ENCODE measurements at places on chromosomes 12 and 14.

- DNase-seq: no peak
These were observed 6.4 kb upstream of the ADSS1 start for GRCh38 chr14:104717646-104718045.

DNA sequence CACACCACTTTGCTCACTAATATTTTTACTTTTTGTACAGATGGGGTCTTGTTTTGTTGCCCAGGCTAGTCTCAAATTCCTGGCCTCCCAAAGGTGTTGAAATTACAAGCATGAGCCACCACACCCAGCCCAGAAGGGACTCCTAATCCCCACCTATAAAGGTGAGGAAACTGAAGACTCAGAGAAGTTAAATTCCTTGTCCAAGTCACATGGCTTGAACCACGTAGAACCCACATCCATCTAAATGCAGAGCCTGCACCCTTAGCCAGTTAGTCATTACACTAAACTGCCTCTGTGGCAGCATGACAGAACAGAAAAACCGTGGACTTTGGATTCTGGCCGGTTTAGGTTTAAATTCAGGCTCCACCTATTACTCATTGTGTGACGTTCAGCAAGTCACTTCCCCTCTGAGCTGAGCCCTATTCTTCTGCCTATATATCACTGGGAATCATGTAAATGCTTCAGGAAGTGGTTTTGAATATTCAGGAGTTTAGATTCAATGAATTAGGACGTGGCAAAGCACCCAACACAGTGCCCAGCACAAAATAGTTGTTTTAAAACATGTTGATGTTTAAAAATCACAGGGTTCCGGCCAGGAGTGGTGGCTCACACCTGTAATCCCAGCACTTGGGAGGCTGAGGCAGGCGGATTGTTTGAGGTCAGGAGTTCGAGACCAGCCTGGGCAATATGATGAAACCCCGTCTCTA lies 3.0 kb upstream of the CORO1C start:
- DNase-seq: no peak

GRCh38 chr14:71583705-71584104 lies 348.5 kb upstream of the RGS6 start:
- DNase-seq: no peak

DNA sequence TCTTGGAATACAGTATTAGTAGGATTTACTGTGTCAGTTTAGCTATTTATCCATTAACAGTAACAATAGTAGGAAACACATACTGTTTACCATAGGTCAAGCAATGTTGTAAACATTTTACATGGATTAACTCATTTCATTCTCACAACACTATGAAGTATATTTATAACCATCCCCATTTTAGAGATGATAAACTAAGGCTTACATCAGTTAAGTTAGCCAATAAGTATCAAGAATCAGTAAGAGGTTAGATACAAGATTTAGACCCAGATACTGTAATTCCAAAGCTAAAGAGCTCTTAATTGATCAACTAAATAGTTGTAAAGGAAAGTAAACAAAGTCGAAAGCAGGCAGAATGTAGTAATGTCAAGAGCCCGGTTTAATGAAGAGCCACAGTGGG lies 1.1 kb downstream of the SYNJ2BP start:
- no peak for DNase-seq

DNA sequence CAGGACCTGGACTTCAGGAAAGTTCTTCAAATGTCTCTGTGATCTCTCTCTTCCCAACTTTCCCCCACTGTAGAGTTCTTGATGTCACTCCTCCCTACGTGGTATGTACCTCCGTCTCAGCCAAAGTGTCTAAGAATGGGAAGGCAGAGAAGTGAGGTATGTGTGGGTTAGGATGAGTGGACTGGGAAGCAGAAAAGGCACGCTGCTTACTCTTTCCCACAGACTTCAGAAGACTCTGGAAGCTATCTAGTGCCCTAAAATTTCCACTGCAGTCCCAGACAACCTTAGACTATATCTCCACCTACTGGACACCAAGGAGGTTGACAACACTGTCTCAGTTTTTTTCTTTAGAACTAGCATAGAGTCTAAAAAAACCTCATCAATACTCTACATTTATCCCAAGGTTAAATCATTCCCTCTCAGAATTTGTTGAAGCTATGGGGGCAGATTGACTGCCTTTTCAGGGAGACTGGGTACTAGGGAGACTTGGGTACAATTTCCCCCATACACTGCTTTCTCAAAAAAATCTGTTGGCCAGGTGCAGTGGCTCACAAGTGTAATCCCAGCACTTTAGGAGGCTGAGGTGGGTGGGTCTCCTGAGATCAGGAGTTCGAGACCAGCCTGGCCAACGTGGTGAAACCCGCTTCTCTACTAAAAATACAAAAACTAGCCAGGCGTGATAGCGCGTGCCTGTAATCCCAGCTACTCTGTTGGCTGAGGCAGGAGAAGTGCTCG lies 20.6 kb upstream of the ITGA5 start:
- no peak for DNase-seq

Data from stimulated activated CD4-positive, alpha-beta T cell treated with anti-CD3 and anti-CD28 coated beads, Interleukin-1b, Interleukin-23, amount 100 ng/mL, for 4 hours (primary cell).